CD4-positive, alpha-beta T cell treated with Interleukin-1 beta for 1 hour (primary cell): ENCODE measurements at places on chromosomes 11 and 22.

GRCh38 chr11:96188243-96189006, 154.6 kb downstream of the MAML2 start:
- no peak for DNase-seq

GRCh38 chr11:1546077-1546535, 26.0 kb downstream of the DUSP8 start:
- no peak for DNase-seq

- DNase-seq, result no peak
Observed at GRCh38 chr11:125358254-125358840, 137.7 kb downstream of the FEZ1 start.

DNA sequence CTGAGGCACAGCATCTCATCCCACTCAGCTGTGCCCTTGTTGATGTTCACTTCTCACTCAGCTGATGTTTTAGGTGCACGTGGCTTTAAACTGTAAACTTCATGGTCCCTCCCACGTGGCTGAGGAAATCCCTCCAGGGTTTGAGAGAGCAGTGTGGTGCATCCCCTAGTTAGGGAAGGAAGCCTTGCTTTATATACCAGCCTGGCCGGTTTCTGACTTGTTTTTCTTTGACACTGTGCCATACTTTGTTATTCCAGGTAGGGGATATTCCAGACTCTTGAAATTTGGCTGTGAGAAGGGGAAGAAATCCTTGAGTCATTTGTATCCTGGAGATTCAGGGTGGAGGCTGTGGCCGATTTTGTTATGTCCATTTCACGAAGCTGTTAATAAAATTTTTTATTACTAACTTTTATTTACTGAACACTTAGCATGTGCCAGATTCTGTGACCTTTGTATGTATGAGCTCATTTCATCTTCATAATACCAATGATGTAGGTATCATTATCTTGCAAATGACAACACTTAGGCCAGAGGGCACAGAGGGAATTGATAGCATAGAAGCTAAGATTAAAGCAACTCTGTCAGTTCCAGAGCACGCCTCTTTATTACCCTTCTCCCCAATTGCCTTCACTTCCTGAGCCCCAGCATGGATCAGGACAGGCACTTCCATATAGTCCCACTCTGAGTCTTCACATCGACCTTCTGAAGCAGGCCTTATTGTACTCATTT, 116.6 kb downstream of the NAV2 start:
- no peak for DNase-seq

- DNase-seq, result no peak
Observed at GRCh38 chr11:78231962-78232501, 43.3 kb downstream of the USP35 start.

- no peak for DNase-seq
Observed at GRCh38 chr11:127943763-127944162, 643.6 kb downstream of the ETS1 start.

- no peak for DNase-seq
Observed at GRCh38 chr11:115919341-115920091, 415.3 kb upstream of the CADM1 start.

GRCh38 chr11:2821891-2822290, 63.7 kb downstream of the CDKN1C start:
- no peak for DNase-seq

- DNase-seq, result no peak
Observed at GRCh38 chr11:116177521-116178210, 595.1 kb downstream of the BUD13 start.

DNA sequence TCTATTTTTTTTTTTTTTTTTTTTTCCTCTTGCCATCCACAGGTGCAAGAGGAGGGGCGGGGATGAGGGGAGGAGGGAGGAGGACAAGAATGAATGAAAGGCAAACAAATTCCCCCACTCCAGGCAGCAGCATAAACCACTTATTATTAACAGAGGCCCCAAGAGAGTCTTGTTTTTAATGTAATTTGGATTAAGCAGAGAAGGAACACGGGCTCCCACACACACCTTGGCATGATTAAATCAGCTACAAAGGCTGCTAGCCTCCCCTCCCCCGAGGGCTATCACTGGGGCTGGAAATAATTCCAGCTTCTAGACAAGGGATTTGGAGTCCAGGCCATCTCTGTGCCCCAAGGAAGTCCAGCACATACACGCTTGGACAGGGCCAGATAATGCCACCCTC, 93.4 kb upstream of the DRD2 start:
- no peak for DNase-seq
